ENCODE measurements at places on chromosomes 7 and 10. TPM values are rescaled to one million over a fixed set of nuclear protein-coding genes. Genes with fewer than 3 reads are reported as not detected.

NEURL1 gene
- total RNA-seq, result not detected

OR9A2 gene
- total RNA-seq, result not detected

RTKN2 gene
- total RNA-seq, result 0.57 TPM

PIK3CG gene
- total RNA-seq, result 9.5 TPM

LIPM gene
- total RNA-seq, result not detected

TPST1 gene
- total RNA-seq, result 41.3 TPM

IRF5 gene
- total RNA-seq, result 17.0 TPM

BLNK gene
- 12.6 TPM for total RNA-seq

SNCG gene
- 362 TPM for total RNA-seq

MEOX2 gene
- 32.6 TPM for total RNA-seq

TYW1 gene
- total RNA-seq, result 24.1 TPM

NMT2 gene
- 102 TPM for total RNA-seq

CALCR gene
- not detected for total RNA-seq

All from subcutaneous adipose tissue (tissue), 4 donors.